ENCODE measurements at places on chromosomes 6 and 20.

DNA sequence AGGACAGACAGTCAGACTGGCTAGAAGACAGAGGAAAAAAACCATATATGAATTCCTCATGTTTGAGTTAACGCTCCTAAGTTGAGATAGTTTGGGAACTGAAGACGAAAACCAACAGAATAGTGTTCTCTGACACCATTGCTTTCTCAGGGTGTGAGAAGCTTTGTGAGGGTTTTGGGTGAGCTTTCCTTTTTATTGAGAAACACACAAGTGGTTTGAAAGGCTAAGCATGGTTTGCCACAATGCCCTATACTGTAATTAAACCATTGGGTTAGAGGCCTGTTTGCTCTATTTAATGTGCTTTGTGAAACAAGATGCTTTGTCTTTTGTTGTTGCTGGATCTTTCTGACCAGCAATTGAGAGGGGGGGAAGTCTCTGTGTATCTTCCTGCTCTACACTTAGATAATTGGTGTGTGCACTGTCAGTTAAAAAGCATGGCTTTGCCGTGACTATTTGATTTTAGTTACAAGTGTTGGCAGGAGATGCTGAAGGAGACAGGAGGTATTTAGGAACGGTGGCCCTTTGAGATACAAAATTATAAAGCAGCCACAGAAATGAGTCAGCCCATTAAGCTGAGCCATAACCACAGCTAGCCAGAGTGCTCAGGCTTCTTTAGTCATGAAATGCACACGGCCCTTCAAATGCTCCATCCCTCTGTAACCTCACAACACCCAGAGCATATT lies 273.0 kb upstream of the PREP start:
- no peak for DNase-seq

DNA sequence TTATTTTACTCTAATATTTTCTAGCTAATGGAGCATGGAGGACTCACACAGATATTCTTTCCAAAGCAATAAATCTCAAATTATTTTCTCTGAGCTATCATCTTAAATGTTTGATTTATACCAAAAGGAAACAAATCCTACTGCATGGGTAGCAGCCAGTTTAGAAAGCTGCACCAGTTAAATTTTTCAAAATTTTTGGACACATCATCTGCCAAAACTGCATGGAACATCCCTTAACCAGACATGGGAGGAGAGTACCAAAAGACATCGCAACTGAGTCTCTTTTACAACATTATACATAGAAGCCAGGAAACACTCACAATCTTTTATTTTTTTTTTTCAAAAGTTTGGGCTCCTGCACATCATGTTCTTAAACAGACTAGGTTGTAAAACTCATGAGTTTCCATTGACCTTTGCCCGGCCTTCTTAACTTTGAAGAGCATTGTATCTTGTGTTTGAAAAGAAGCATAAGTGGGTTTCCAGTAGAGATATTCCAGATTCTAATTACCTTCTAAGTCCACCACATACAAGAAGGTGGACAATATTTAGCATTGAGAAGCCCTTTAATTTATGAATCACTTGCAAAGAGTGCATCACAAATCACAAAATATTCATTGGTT lies 87.7 kb upstream of the HMGCLL1 start:
- DNase-seq, result no peak

- no peak for DNase-seq
These were observed 10.2 kb upstream of the MROH8 start for GRCh38 chr20:37189416-37190016.

DNA sequence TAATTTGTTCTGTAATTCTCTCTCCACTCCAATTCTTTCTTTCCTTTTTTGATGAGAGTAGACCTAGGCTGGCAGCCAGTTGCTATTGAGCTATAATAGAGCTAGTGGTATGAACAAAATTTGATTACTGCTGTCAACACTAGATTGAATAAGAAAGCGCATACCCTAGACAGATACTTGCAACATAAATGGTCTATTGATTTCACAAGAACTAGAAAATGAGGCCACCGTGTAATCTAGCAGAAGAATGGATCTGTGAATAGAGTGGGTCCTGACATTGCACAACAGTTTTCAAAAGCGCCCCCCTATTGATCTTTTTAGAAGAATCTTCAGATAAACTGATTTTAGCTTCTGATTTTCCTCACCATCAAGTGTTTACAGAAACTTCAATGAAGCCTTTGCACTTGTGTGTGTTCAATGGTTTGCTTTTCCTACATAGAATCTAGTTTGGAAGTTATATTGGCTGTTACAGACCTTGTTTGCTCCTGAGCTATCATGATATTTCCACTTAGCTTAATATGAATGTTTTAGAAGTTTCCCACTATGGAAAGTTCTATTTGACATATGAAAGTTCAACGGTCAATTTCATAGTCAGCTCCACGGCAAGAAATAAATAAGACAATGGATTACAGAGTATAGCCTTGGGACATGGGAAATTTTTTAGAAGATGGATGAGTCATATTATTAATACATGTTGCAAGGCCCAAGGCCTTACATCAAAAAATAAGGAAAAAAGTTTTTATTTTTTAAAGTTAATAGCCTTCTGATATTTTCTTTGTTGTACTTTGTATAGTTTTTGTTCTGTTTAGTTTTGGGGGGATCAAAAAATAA lies 55.6 kb downstream of the UTRN start:
- DNase-seq, result no peak

DNA sequence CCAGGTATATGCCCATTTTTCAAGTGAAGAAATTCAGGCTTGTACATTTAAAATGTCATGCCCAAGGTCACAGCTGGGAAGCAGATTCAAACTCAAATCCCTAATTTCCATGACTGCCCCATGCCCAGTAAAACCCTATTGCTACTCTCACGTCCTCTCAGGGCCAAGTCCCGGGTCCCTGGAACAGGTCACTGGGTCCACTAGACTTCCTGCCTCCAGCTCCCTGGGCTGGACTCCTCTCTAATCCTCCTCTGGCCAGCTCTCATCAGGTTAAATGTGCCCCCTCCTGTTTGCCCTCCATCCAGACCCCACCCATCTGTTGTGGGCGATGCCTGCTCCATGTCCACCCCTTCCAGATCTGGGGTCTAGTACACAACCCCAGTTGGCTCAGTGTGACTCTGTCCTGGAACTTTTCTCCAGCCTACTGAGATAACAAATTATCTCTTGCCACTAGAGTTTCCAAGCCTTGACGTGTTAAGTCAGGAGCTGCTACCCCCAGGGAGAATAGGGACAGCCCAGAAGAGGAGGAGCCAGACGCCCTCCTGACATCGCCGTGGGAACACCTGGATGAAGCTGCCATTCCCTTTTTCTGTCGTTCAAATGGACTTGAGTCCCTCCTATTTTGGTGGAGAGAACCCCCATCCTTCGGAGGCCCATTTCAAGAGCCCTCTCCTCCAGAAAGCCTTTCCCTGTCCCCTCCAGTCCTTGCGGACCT lies 3.7 kb upstream of the SPDEF start:
- no peak for DNase-seq

DNA sequence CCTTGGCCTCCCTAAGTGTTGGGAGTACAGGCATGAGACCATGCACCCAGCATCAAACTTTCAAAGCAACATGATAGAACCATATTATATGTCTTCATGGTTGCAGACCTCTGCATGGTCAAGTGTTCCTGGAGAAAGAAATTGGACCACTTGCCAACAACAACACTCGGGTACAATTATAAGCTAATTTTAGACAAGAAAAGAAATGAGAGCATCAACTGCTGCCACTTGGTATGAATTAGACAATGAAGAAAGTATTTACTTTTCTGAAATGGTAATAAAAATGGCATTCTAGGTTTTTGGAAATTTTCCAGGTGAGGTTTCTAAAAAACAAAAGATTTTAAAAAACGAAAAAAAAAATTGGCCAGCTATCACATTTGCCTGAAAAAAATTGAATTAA lies 7.7 kb upstream of the PM20D2 start:
- no peak for DNase-seq

DNA sequence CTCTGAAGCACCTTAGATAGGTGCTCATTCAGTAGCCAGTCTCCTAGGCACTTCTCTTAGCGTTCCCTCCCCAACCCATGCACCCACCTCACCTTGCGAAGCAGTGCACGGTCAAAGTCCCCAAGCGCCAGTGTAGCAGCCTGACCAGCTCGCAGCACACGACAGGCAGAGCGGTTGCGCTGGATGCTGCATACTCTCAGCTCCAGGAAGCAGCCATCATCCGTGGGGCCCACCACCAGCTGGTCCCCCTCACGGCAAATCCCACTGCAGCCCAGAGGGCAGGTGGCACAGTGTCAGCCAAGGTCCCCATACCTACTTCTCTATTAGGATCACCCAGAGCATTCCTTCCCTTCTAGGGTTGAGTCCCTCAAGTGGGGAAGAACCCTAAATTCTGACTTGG lies 6.5 kb downstream of the GTPBP2 start:
- DNase-seq, result peak; percentile 20

GRCh38 chr20:22663528-22664025 lies 79.2 kb upstream of the FOXA2 start:
- DNase-seq, result no peak

DNA sequence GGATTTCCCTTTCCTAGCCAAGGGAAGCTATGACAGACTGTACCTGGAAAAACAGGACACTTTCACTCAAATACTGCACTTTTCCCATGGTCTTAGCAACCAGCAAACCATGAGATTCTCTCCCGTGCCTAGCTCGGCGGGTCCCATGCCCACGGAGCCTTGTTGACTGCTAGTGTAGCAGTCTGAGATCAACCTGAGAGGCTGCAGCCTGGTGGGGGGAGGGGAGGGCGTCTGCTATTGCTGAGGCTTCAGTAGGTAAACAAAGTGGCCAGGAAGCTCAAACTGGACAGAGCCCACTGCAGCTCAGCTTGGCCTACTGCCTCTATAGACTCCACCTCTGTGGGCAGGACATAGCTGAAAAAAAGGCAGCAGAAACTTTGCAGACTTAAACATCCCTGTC lies 61.8 kb downstream of the EPM2A start:
- DNase-seq, result no peak

- no peak for DNase-seq
These were observed 27.9 kb downstream of the UBD start for GRCh38 chr6:29531668-29532067.

- DNase-seq, result no peak
These were observed 53.3 kb upstream of the TMEM181 start for GRCh38 chr6:158506601-158507000.

- no peak for DNase-seq
These were observed 237.8 kb downstream of the SYNE1 start for GRCh38 chr6:152399399-152399798.

DNA sequence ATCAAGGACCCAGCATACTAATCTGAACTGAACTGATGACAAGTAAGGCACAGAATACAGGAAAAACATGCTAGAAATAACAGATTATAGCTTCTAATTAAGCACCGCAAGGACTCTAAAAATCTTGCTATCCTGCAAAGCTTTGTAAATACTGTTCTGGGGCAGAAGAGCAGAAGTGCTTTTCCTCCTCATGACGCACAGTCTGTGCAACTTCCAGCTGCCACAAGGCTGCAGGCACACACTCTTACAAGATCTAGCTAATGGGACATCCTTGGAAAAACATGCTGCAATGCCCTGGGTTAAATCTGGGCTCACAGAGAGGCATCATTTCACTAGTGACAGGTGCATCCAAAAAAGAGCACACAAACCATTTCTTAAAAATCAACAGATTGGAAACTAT lies 188.6 kb downstream of the GJA10 start:
- no peak for DNase-seq

- no peak for DNase-seq
These were observed 400.0 kb upstream of the CDH4 start for GRCh38 chr20:60851826-60852704.
